ENCODE measurements at places on chromosomes 3 and 15.

DNA sequence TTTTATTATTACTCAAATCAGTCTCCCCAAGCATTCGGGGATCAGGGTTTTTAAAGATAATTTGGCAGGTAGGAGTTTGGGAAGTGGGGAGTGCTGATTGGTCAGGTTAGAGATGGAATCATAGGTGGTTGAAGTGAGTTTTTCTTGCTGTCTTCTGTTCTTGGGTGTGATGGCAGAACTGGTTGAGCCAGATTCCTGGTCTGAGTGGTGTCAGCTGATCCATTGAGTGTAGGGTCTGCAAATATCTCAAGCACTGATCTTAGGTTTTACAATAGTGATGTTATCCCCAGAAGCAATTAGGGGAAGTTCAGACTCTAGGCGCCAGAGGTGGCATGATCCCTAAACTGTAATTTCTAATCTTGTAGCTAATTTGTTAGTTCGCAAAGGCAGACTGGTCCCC, 20.6 kb upstream of the TRANK1 start:
- DNase-seq, result no peak

DNA sequence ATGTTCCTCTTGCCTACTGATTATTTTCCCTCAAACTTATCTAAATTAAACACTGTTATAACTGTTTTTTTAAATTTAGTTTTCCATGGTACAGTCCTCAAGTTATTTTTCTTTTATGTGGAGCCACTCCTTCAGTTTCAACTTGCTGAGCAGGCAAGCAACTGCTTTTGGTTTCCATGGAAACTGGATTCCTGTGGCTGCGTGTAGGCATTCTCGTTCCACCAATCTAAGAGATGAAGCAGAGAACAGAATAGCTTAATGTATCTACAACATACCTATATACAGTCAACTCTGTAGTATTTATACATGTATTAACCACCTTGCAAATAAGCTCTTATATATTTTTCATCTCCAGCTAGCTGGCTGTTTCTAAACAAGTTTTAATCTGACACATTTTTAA, 25.8 kb upstream of the ANXA2 start:
- DNase-seq, result no peak

DNA sequence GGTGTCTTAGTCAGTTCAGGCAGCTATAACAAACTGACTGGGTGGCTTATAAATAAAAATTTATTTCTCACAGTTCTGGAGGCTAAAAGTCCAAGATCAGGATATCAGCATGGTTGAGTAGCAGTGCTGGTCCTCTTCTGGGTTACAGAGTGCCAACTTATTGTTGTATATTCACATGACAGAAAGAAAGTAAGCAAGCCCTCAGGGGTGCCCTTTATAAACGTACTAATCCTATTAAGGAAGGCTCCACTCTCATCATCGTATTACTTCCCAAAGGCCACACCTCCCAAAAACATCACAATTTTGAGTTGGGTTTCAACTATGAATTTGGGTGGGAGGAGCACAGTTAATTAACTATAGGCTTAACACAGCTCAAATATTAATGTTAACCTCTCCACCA, 653.0 kb downstream of the DIPK2A start:
- DNase-seq, result no peak

GRCh38 chr3:9196020-9196419, 53.4 kb downstream of the SRGAP3 start:
- no peak for DNase-seq

Data from stimulated activated CD4-positive, alpha-beta T cell treated with anti-CD3 and anti-CD28 coated beads, Interleukin-1b, Interleukin-23, amount 100 ng/mL, for 1 hour (primary cell).